Spinal cord (tissue), 10 donors: ENCODE measurements at places on chromosomes 3 and 15. TPM values are rescaled to one million over a fixed set of nuclear protein-coding genes. Genes with fewer than 3 reads are reported as not detected.
A peak's percentile ranks its signal among the peaks of the same experiment; 100 is the strongest.

Gene FILIP1L
- total RNA-seq = 8.4 TPM

Gene ITIH1
- 0.44 TPM for total RNA-seq

DNA sequence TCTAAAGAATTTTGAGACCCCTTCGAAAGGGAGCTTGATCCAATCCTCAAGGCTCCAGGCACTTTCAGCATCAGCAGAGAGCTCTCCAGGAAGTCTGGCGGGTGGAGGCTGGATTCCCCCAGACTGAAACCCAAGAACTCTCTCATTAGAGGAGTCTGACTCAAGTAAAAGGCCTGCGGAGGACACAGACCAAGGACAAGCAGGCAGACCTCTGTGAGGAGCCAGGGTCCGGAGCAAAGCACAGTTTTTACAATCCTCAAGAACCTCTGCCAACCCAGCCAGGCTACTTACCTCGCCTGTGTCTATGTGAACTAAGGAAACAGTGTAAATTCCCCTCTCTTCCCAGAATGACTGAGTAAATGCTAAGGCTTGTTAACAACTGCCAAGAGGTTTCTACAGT, 86.2 kb downstream of the FBN1 start:
- no peaks in the 10 kb centered on the region for H3K27me3 ChIP-seq
- H3K4me3 ChIP-seq = no peak overlapping the region
- no peaks in the 10 kb centered on the region for H3K4me1 ChIP-seq
- no peaks in the 10 kb centered on the region for H3K36me3 ChIP-seq
- DNase-seq = no peak
- peak overlapping the region; percentile 61 for H3K27ac ChIP-seq

- DNase-seq = no peak
- no peak overlapping the region for H3K4me3 ChIP-seq
- H3K27me3 ChIP-seq = no peaks in the 10 kb centered on the region
- no peak overlapping the region for H3K27ac ChIP-seq
- H3K4me1 ChIP-seq = no peaks in the 10 kb centered on the region
These were observed 304.8 kb downstream of the LPP start for GRCh38 chr3:188458756-188459155.

GRCh38 chr15:58443308-58443707, 11.5 kb downstream of the LIPC start:
- no peak overlapping the region for H3K27ac ChIP-seq
- H3K27me3 ChIP-seq = no peaks in the 10 kb centered on the region
- H3K4me3 ChIP-seq = no peak overlapping the region

Gene TEX55
- total RNA-seq = not detected

DNA sequence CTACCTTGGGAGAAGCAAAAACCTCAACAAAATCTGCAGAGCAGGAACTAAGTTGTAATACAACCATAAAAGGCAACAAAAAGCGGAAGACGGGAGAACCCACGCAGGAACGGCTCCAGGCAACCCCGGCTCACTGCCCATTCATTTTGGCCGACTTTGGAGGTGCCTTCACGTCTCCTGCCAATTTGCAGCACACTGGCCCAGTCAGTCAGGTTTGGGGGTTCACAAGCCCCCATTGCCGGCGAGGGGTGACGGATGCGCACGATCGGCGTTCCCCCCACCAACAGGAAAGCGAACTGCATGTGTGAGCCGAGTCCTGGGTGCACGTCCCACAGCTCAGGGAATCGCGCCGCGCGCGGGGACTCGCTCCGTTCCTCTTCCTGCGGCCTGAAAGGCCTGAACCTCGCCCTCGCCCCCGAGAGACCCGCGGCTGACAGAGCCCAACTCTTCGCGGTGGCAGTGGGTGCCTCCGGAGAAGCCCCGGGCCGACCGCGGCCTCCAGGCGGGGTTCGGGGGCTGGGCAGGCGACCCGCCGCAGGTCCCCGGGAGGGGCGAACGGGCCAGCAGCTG, 463 bp downstream of the TERC start:
- H3K27ac ChIP-seq = peak overlapping the region; percentile 96
- H3K4me1 ChIP-seq = peaks cover 4% of the 10 kb centered on the region
- DNase-seq = peak; percentile 74
- H3K4me3 ChIP-seq = peak overlapping the region; percentile 71
- H3K27me3 ChIP-seq = no peaks in the 10 kb centered on the region

Gene CKMT1B
- total RNA-seq = 17.7 TPM
